Forelimb muscle (tissue), 1 donor: ENCODE measurements at places on chromosomes 5 and 9.
A peak's percentile ranks its signal among the peaks of the same experiment; 100 is the strongest.

GRCh38 chr9:129555512-129556215, 65.2 kb downstream of the C9orf50 start:
- no peak for DNase-seq

DNA sequence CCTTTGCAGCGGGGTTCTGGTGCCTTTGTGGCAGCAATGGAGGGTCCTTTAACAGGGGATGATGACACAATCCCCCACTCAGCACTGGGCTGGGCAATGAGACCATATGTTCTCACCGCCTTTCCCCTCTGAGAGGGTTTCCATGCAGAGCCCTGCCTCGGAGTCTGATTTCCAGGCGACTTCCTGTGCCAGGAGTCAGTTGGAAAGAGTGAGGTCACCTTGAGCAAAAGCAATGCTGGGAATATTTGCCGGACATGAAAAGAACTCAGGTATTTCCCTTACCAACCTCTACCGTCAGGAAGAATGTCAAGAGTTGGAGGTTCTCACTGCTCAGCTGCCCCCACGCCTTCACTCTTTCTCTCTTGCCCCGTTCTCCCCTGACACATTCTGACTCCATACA, 284.2 kb upstream of the IRX1 start:
- DNase-seq: no peak

GRCh38 chr5:71899865-71900342, 180.8 kb downstream of the CARTPT start:
- DNase-seq: no peak

DNA sequence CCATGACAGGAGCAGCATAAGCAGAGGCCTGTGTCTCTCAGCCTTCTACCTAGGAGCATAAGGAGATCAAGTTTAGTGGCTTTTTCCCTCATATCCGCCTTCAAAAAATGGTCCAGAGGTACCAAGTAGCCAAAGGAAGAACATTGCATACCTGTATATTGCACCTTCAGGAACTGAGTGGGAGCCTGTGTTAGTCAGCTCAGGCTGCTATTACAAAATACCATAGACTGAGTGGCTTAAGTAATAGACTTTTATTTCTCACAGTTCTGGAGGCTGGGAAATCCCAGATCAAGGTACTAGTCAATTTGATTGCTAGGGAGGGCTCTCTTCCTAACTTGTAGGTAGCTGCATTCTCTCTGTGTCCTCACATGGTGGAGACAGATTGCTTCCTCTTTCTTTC, 597.4 kb upstream of the PTGER4 start:
- no peak for DNase-seq

- DNase-seq: no peak
Measured at GRCh38 chr9:5195463-5195862, 10.0 kb upstream of the INSL6 start.

GRCh38 chr5:74375271-74375670, 265.3 kb downstream of the ENC1 start:
- no peak for DNase-seq

- peak; percentile 65 for DNase-seq
Measured at GRCh38 chr9:27293996-27294395, 3.0 kb downstream of the EQTN start.

DNA sequence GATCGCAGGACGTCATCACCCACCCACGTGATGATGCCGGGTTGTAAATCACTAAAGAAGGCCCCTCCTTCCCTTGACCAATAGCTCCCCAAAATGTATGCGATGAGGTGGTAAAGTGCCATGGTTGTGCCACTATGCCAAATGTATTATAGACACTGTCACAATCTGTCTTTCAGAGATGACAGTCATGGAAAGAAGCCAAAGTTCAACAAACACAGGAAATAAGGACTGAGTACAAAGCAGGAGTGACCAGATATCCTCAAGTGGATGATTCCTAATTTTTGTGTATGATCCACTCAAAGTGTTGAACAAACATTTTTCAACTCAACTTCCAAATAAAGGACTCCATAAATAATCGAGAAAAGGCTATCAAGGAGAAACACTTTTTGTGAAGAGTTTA, 12.5 kb downstream of the GLIS3 start:
- DNase-seq: no peak

GRCh38 chr9:136228107-136228875, 17.3 kb downstream of the QSOX2 start:
- DNase-seq: no peak

GRCh38 chr5:137843676-137844299, 23.9 kb upstream of the MYOT start:
- DNase-seq: no peak

DNA sequence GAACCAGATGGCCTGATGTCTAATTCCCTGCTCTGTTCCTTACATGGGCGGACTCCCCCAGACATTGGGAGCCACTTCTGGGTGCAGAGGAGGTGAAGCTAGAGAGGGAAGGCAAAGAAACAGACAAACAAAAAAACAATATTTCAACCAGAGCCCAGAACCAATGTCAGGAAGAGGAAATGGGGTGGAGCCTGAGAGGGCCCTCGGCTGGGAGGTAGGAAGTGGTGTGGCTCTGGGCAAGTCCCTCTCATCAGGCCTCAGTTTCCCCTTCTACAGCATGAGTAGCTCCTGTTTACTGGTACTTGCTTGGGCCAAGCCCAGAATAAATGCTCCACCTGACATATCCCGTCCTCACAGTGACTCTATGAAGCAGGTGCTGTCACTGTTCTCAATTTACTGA, 11.1 kb downstream of the SH2D3C start:
- DNase-seq: no peak

GRCh38 chr5:65262096-65262495, 219.6 kb downstream of the ADAMTS6 start:
- DNase-seq: no peak

- DNase-seq: no peak
Measured at GRCh38 chr5:153513156-153513555, 22.7 kb downstream of the GRIA1 start.

DNA sequence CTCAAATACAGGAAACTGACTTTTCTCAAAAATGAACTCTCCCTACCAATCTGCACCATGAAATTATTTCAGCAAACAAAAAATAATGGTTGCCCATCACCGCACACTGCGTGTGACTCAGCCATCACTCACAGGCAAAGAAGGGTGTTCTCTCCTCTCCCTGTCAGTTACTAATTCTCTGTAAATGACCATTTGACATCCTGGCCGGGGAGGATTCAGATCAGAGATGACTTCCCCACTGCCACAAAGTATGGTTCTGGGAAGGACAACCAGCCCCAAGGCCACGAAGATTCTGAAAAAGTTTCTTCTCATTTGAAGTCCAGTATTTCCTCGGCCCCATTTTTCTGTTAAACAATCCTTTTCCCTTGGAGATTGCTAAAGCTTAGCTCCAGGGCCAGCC, 199.4 kb downstream of the AUH start:
- no peak for DNase-seq

GRCh38 chr9:106557996-106558667, 304.8 kb upstream of the ZNF462 start:
- DNase-seq: no peak

- no peak for DNase-seq
Measured at GRCh38 chr5:176632745-176633144, 2.3 kb downstream of the EIF4E1B start.

- no peak for DNase-seq
Measured at GRCh38 chr5:135436951-135437418, 10.2 kb downstream of the DCANP1 start.

GRCh38 chr9:132908635-132909034, 29.9 kb downstream of the SPACA9 start:
- DNase-seq: no peak

DNA sequence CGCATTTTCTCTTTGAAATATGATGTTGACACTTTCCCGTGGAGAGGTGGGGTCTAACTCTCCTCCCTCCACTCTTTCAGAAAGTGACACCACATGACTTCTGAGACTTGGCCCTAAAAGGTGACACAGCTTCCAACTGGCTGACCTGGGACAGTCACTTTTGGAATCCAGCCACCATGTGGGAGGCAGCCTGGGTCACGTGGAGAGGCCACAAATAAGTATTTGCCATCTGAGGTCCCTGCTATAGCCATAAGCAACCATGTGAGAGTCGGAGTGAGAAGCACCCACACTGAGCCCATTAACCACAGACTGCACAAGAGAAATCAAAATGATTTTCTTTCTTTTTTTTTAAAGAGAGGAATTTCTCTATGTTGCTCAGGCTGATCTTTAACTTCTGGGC, 4.1 kb upstream of the PHYKPL start:
- DNase-seq: no peak

GRCh38 chr5:73822989-73823339, 197.0 kb downstream of the ARHGEF28 start:
- no peak for DNase-seq

DNA sequence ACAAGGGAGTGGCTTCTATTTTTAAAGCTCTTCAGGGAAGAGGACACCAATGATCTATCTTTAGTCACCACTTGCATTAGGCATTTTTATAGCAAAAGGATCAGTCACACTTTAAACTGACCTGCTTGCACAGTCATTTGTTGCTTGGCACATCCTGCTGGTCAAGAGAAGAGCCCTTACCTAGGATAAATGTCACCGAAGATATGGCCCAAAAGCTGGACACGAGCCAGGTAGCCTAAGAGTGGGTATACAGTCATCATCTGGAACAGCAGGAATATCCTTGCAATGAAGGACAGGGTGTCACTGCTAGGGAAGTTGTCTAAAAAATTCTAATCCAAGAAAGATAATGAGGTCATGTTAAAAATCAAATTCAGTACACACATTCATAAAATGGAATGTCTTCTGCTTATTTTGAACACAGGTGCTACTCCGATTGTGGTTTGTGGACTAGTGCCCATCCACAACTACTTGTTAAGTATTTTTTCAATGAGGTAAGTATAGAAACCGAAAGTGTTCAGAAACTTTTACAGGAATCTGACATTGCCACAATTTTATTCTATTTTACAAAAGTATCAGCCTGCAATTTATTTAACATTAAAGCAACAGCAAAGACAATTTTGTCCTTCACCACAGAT, 78.4 kb downstream of the SLC38A9 start:
- DNase-seq: no peak

- DNase-seq: no peak
Measured at GRCh38 chr5:56350597-56351170, 117.6 kb upstream of the ANKRD55 start.

DNA sequence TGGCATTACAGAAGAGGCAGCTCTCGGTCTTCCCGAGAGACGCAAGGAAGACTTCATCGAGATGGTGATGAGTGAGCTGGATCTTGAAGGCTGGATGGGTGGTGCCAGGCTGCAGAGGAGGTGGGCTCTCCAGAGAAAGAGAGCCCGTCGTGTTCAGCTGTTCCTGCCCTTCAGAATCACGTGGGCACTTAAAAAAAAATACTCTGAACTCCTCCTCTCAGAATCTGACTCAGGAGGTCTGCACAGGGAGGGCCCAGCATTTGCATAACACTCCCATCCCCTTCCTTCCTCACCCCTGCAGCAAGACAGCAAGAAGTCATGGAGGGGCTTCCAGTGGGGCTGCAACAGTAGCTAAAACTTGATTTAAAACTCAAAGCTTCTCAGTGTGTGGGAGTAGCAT, 203.0 kb downstream of the ATPSCKMT start:
- DNase-seq: no peak

GRCh38 chr9:6150483-6150882, 65.1 kb upstream of the IL33 start:
- DNase-seq: no peak

DNA sequence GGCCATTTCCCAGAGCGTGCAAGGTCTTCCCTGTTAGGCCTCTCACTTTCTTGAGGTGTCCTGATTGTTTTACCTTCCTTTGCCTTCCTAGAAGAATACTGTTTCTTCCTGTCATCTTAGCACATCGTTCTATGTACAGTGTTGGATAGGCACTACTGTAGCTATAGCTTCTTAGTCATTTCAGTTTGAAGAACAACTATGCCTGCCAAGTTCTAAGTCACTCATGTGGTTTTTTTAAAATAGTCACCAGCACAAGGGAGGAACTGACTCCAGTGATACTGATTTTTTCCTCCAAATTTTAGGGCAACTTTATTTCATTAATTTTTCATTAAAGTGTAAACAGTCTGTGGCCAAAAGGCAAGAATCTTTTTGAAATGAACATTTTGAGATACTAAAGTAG, 122.4 kb upstream of the NR5A1 start:
- DNase-seq: no peak

DNA sequence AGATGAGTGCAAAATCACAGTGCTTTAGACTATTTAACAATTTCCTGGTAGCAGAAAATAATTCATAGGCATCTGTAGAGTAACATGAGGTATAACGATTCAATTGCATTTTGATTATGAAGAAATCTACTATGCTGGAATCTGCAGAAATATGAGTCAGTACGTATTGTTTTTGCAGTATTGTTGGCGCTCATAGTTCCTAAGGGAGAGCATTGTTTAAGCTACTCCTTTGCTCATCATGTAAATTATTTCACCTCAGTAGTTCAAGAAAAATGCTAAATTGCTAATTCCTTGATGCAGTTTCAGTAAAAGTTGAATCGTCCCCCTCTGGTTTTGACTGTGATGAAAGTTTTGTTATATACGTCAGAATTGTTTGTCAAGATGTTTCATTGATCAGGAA, 458.4 kb downstream of the HINT1 start:
- DNase-seq: no peak

DNA sequence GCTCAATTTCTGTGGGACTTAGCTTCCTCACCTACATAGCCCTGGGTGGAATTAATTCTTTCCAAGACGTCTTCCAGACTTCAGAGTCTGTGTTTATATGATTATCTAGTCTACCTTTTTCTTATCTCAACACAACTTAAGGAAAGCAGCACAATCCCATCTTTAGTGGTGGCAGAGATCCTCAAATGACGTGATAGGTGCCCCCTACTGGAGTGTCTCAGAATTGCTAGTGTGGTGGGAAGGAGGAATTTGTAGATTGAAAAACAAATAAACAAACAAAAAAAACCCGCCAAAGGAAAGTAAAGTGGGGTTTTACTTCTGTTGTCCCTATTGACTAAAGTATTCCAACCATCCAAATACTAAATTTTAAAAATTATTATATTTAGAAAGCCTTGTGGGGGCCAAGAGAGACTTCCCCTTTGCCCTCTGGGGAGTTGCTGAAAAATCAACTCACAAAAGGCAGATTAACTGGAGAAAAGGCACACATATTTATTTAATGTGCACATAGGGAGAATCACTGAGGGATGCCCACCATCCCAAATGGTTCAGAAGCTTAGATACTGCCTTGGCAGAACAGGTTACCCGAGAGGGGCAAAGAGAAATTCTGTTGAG, 283.3 kb downstream of the TMEM167A start:
- no peak for DNase-seq

GRCh38 chr9:89669361-89669842, 64.6 kb downstream of the GADD45G start:
- DNase-seq: no peak

- no peak for DNase-seq
Measured at GRCh38 chr9:35464141-35465025, 25.5 kb upstream of the RUSC2 start.

- DNase-seq: no peak
Measured at GRCh38 chr5:74196233-74196632, 444.3 kb downstream of the ENC1 start.

- DNase-seq: no peak
Measured at GRCh38 chr5:3597167-3598007, 1.8 kb downstream of the IRX1 start.

DNA sequence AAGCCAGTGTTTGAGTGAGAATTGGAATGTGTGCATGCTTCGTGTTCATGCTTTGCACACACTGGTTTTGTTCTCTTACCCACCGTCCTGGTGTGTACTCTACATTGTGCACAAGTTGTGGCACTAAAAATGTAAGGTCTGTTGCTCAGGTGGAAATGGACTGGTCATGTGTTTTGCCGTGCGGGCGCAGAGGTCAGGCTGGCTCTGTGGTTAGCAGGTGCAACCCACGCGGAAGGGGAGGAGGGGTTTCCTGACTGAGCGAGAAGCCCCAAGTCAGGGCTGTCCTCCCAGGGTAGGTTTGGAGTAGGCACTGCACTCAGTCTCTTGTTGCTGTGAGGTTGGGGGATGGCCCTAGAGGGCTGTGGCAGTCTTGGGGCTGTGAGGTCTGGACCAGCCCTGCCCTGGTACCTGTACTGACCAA, 86.6 kb downstream of the EHMT1 start:
- DNase-seq: no peak
